Heart right ventricle (tissue), 16 donors: ENCODE measurements at places on chromosomes 13 and 19. TPM values are rescaled to one million over a fixed set of nuclear protein-coding genes. Genes with fewer than 3 reads are reported as not detected.

- DNase-seq = no peak
Measured at GRCh38 chr13:31094331-31095015, 67.2 kb downstream of the HSPH1 start.

DNA sequence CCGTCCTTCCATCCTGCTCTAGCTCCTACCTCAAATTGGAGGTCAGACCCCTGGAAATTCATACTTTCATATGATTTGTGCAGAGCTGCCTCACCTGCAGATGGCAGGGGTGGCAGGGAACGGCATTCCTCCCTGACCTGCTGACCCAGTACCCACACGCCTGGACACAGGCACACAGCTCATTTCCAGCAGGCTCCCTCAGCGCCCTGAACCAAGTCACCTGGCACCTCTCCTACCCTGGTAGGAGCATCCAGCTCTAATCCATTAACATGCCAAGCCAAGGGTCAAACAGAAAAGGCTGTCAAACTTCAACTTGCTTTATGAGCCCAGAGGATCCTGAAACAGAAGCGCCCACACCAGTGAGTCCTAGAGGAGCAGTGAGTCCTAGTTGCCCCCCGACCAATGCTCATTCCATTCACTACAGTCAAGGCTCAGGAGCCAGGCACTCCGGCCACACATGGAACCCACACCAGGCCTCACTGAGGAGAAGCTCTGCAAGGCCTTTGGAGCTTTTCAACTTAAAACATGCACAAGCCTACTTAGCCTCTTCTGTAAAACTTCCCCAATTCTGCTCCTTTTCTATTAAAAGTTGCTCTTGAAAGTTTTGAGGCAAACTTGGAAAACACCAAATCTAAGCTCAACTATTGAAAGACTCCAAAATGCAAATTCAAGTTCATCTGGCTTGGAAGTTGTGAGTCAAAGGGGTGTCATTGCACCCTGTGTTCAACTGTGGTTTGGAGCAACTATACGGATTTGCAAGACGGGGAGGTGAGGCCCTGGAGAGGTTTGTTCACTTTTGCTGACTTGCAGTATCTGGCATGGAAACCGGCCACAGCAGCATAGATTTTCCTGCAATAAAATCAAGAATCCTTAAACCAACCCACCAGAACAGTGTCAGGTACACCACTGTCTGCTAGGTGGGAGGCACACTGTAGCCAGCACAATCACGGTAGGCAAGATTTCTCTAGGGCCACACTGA, 96.7 kb downstream of the CRYL1 start:
- no peak for DNase-seq

DNA sequence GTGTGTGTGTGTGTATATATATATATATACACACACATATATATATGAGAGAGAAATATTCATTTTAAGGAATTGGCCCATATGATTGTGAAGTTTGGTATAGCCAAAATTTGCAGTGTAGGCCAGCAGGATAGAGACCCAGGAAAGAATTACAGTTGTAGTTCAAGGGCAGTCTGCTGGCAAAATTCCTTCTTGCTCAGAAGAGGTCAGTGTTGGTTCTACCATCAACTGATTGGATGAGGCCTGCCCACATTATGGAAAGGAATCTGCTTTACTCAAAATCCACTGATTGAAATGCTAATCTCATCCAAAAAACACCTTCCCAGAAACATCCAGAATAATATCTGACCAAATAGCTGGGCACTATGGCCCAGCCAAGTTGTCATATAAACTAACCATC, 24.0 kb downstream of the RNF6 start:
- no peak for DNase-seq

GRCh38 chr13:85170372-85170771, 628.8 kb downstream of the SLITRK6 start:
- DNase-seq = no peak

- no peak for DNase-seq
Measured at GRCh38 chr19:32863841-32864240, 5.7 kb downstream of the SLC7A9 start.

DNA sequence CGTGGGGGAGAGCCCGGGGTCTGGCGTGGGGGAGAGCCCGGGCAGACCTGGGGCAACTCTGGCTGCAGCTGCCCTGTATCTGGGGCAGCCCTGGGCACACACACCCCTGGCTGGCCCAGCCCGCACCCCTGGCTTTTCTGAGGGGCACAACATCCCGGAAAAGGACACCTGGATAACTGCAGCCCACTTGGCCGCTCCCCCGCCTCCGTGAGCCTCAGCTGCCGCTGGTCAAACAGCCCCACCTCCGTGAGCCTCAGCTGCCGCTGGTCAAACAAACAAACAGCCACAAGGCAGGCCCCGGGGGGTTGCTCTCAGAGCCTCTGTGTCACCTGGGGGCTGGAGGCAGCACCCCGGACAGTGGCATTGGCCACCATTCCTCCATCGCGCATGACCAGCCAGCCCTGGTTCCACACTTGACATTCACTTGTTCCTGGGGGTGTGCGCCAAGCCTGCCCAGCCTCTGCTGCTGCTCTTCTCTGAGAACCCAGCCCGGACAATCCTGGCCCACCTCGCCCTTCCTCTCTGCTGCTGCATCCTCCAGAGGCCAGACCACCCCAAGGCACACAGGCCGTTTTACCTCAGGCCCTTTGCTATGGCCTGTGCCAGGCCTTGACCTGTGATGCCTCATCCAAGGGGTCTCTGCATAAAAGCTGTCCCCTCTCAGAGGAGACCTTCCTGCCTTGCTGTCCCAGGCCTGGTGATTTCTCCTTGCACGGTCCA, 19.9 kb downstream of the CEBPG start:
- no peak for DNase-seq

DNA sequence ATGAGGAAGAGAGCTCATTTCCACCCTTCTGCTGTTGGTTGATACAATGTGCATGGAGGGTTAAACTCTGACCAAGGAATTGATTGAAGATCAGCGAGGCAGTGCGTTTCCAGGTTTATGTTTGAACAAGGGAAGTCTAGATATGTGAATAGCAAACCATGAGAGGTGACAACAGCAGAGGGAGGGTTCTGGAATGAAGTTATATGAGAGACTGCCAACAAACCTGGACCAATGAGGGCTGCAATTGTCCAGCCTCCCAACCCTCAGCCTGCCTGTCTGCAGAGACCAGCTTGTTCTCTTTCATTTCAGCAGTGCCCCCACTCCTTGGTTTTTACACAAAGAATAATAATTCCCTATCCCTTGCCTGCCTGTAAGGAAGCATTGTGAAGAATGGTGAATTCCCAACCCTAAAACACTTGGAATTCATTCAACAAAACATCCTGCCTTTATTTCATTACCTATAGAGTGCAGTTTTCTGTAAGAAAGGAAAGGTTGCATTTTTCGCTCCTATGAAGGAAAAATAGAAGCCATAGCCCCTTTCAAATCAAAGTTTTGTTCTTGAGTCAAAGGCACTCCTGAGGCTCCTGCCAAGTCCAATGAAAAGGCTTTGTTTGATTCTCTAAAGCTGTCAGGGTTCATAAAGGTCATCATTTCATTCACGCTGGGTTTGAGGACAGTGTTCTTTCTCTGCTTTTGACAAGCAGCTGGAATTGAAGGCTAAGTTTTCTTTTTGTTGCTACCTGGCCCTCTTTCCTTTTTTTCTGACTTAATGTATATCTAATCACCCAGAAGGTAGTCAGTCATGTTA, 53.6 kb upstream of the ABCC4 start:
- no peak for DNase-seq

GRCh38 chr13:113620036-113620796, 35.7 kb downstream of the TFDP1 start:
- no peak for DNase-seq

- DNase-seq = no peak
Measured at GRCh38 chr19:979318-979741, 4.8 kb upstream of the WDR18 start.

DNA sequence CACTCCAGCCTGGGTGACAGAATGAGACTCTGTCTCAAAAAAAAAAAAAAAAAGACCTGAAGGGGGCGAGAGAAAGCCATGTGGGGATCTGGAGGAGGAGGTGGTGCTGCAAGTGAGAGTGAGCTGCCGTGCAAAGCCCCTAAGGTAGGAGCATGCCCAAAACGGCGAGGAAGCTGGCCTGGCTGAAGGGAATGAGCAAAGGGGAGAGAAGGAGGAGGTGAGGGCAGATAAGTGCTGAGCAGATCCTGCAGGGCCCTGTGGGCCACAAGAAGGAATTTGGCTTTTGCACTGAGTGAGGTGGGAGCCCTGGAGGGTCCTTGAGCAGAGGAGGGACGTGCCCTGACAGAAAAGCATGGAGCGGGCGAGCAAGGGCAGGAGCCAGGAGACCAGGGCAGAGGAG, 19.4 kb upstream of the ADGRE5 start:
- DNase-seq = no peak

DNA sequence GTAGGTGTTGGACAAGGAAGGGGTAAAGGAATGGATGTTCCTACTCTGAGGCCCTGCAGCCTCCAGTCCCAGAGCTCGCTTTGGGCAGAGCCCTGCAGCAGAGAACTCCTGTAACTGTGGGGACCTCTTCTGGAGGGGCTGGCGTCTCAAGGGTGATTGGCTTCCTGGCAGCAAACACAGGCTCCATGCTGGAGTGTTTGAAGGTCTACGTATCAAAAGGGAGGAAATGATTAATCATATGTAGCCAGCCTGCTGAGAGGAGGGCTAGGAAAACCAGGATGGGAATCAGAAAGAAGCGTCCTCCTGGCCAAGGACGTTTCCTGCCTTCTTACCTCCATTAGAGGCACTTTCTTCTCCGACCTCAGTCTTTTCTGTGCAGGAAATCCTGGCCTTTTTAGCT, 208.5 kb downstream of the TSHZ3 start:
- no peak for DNase-seq

GRCh38 chr19:29671393-29672160, 6.3 kb downstream of the PLEKHF1 start:
- peak; percentile 55 for DNase-seq

DNA sequence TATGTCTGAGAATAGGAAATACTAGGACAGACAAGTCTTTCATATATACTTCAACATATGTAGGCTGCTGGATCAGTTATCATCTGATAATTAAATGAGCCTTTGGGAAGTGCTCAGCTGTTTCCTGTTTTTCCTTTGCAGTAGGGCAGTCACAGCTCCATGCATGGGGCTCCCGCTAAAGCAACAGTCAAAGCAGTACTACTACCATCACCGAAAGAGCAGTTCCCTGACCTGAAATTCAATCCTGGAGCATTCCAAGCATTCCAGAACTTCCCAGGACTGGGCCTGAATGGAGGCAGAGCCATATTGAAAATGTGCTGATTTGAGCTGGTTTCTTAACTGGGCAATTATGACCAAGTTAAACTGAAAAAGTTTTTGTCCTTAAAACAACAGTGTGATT, 20.5 kb downstream of the MICU2 start:
- DNase-seq = no peak

GRCh38 chr13:99507986-99508385, 6.7 kb downstream of the TM9SF2 start:
- no peak for DNase-seq

DNA sequence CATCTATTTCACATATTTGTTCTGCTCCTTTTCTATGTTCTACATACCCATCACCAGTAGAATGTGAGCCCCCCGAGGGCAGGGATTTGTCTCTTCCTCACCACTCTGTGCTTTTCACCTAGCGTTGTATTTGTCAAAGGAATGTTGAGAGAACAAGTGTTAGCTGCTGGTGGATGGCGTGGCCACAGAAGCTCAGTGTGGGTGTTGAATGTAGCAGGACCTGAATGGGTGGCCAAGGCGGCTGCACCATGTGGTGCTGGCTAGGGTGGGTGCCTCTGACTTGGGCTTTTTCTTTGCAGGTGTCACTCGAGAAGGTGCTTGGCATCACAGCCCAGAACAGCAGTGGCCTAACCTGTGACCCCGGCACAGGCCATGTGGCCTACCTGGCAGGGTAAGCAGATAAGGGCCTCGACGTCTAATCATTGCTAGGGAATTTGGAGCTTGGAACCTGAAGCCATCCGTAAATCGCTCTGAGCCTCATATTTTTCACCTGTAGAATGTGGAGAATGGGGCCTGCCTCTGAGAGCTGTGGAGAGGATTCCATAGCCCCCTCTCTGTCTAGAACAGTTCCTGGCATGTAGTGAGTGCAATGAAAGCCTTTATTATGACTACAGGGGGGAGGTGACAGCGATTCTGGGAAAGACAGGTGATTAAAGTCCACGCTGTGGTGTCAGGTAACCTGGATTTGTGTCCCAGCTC, 3.9 kb downstream of the WDR62 start:
- no peak for DNase-seq

DNA sequence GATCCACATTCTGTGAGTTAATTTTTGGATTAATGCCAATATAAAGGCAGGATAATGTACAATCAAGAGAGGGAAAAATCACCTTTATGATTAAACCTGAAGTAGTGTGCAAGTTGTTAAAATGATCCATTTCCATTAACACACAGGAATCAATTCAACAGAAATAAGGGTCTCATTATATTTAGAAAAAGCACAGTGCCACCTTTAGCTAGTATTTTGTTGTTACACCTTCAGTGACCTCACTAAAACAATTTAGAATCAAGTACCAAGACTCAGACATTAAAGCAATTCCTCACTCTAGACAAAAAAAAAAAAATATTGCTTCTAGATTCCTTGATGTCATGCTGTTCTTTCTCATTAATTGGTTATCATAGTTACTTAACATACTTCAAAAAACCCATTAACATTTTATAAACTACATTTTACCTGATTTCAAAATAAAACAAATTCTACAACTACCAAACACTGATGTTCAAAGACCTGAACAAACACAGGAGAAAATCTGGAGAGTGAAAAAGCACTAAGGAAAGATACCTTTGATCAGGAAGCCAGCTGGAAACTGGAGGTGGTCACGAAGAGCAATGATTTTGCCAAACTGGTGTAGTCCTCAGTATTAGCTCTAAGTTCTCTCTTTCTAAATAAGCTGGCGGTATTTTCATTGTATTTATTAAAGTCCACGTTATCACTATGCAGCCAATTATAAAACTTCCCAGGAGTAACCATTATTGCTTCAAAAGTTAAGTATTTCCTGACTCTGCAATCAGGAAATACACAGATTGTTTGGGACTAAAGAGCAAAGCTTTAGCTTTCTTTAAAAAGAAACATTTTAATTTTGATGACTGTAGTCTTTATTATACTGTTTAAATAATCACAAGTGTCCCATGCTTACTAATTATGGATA, 115.3 kb downstream of the TBC1D4 start:
- no peak for DNase-seq

Gene RAB8A
- 20.6 TPM for polyA plus RNA-seq

Gene AP1M2
- not detected for polyA plus RNA-seq

Gene PCDH9
- polyA plus RNA-seq = 8.9 TPM

Gene SHC2
- 33.5 TPM for polyA plus RNA-seq

Gene LILRA1
- 0.29 TPM for polyA plus RNA-seq

Gene DPY19L3
- polyA plus RNA-seq = 2.9 TPM

Gene RXFP2
- 0.01 TPM for polyA plus RNA-seq

Gene DNAAF3
- polyA plus RNA-seq = 5.9 TPM

Gene CAPN12
- polyA plus RNA-seq = 3.6 TPM

Gene MRPS12
- 122 TPM for polyA plus RNA-seq

Gene ICAM3
- 6.1 TPM for polyA plus RNA-seq
